Caco-2 (cell line): ENCODE measurements at places on chromosomes 3 and 15.

DNA sequence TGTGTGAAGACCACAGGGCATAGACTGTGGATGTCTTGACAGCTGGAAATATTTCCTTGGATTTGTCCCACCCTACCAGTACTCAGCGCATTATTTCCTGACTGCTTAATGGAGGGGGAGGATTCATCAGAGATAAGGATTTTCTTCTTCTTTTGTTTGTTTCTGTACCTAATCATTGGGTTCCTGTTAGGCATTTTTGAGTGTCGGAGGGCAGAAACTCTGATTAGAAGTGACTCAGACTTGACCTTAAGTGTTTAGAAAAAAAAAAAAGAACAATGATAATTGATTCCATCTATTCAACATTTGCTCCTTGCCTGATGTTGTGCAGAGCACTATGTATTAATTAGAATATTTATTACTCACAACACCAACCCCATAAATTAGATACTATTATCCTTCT is 78.5 kb upstream of the SYNPR start:
- H3K36me3 ChIP-seq = no peaks in the 10 kb centered on the region
- no peaks in the 10 kb centered on the region for H3K27me3 ChIP-seq
- no peak overlapping the region for H3K4me3 ChIP-seq
- H3K27ac ChIP-seq = no peak overlapping the region

DNA sequence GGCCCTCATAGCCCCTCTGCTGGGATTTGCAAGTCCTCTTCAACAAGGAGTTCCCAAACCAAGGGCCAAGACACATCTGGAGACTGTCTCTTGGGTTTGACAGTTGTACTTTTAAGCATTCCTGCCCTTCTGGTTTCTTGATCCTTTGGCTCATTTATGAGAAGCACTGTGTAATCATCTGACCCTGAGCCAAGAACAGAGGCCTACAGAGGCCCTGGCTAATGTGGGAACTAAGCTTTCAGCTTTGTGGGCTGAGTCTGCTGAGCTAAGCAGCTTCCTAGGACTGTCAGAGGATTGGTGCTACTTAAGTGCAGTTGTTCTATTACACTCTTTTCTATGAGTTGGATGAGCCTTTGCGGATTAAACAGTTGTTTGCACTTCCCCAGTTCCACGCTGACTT is 178.3 kb downstream of the KBTBD8 start:
- no peaks in the 10 kb centered on the region for H3K27me3 ChIP-seq
- H3K27ac ChIP-seq = no peak overlapping the region
- H3K4me1 ChIP-seq = no peaks in the 10 kb centered on the region
- no peak overlapping the region for H3K4me3 ChIP-seq
- no peaks in the 10 kb centered on the region for H3K36me3 ChIP-seq
- no peak for DNase-seq

DNA sequence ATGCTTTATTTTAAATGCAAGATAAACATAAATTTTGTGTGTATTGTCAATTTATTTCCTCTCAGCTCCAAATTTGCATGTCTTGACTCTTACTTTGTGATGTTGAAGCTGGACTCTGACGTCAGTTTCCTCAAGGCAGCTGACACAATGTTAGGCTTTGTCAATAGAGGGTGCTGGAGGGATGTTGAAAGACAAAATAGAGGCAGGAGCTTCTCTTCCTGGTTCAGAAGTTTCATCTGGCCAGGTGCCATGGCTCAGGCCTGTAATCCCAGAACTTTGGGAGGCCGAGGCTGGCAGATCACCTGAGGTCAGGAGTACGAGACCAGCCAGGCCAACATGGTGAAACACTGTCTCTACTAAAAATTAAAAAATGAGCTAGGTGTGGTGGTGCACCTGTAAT is 408.6 kb downstream of the GBE1 start:
- H3K27me3 ChIP-seq = no peaks in the 10 kb centered on the region
- no peak overlapping the region for H3K27ac ChIP-seq
- no peaks in the 10 kb centered on the region for H3K36me3 ChIP-seq
- H3K4me1 ChIP-seq = no peaks in the 10 kb centered on the region
- no peak overlapping the region for H3K4me3 ChIP-seq
- DNase-seq = peak; percentile 32

DNA sequence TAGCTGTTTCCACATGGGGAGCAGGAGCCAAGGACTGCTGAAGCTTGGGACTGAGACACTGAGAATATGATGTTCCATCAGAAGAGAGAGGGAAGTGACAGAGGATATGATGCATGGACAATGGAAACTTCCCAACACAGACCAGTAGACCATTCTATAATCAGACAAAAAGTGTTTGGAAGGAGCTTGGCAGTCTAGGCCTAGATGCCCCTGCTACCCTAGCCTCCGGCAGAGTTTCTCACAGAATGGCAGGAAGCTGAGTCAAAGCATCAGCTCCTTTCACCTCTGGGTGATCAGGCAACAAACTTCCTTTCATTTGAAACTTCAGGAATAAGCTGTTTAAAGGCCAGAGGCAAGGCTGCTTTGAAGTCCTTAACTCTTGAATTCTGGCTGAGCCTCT is 222.0 kb downstream of the NEK10 start:
- H3K36me3 ChIP-seq = no peaks in the 10 kb centered on the region
- H3K27ac ChIP-seq = no peak overlapping the region
- no peak for DNase-seq
- no peaks in the 10 kb centered on the region for H3K4me1 ChIP-seq

- peak; percentile 16 for DNase-seq
- no peak overlapping the region for H3K27ac ChIP-seq
- no peak overlapping the region for H3K4me3 ChIP-seq
- H3K27me3 ChIP-seq = no peaks in the 10 kb centered on the region; the same call in 1 of the 2 replicates
- H3K4me1 ChIP-seq = no peaks in the 10 kb centered on the region
Observed at GRCh38 chr3:168467115-168467714, 371.5 kb upstream of the GOLIM4 start.

DNA sequence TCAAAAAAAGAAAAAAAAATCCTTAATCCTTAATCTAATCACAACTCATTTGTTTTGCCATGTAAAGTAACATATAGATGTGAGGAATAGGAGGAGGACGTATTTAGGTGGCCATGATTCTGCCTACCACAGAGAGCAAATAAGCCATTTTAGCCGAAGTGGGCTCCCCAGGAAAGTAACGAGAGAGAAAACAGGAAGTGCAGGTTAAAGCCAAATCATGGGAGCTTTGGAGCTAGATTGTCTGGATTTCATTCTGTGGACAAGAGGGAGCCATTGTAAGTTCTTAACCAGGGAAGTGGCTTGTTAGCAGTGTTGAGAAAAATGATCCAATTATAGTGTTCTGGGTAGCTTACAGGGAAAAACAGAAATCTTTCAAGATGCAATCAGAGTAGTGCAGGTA is 9.4 kb downstream of the TMOD2 start:
- no peaks in the 10 kb centered on the region for H3K36me3 ChIP-seq
- H3K4me1 ChIP-seq = no peaks in the 10 kb centered on the region
- no peak for DNase-seq
- no peaks in the 10 kb centered on the region for H3K27me3 ChIP-seq
- H3K4me3 ChIP-seq = no peak overlapping the region

DNA sequence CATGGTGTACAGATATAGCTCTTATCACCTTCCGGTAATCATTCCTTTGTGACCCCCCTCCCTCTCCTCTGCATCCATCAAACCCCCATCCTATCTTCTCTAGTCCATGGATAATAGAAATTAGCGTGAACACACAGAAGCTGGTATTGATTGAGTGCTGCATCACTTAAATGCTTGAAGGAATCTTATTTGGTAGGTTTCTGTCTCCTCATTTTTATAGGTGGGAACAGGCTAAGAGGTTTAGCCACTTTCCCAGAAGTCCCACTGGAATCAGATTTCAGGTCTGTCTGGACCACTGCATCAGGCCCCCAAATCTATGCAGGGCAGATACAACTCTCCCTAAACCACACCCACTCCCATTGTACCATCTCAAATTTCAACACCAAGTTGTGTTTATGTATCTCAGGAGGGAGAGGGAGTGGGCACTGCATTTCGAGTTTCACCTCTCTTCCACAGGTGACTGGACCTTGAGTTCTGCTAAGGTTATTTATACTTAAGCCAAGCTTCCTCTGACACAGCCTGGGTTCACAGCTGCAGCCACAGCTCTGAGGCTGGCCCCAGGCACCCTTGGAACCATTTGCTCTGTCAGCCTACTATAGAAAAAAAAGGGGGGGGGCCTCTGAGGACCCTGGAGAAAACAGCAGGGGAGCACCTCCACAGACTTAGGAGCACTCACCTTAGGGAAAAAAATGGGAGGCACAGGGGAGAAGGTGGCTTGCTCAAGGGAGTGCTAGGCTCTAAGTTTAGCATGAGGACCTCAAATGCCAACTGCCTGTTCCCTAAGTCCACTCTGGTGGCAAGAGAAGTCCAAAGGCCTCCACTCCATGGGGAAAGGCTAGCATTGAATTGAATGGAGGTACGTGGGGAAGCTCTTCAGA is 2.1 kb upstream of the NMB start:
- no peak for DNase-seq
- no peaks in the 10 kb centered on the region for H3K27me3 ChIP-seq
- H3K27ac ChIP-seq = no peak overlapping the region
- H3K4me3 ChIP-seq = no peak overlapping the region
- no peaks in the 10 kb centered on the region for H3K36me3 ChIP-seq

DNA sequence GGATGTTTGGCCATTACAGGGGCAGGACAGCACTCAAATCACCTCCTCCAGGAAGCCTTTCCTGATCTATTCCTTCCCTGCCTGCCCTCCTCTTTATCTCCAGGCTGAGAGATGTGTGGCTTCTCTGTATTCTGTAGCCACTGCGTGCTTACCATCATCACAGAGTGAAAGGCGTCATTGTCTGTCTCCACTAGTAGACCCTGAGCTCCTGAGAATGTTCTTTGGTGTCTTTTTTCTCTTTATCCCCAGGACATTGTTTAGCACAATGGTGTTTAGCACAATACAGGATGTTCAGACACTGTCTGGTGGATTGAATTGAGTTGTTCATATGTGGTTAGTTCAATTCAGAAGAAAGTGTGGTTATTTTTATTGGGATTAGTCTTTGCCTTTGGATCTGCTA is 26.2 kb upstream of the LARS2 start:
- no peaks in the 10 kb centered on the region for H3K36me3 ChIP-seq
- no peaks in the 10 kb centered on the region for H3K27me3 ChIP-seq
- H3K4me1 ChIP-seq = no peaks in the 10 kb centered on the region
- H3K27ac ChIP-seq = no peak overlapping the region
- no peak overlapping the region for H3K4me3 ChIP-seq

GRCh38 chr3:63429905-63430304 is 151.8 kb downstream of the SYNPR start:
- DNase-seq = no peak
- H3K4me3 ChIP-seq = no peak overlapping the region
- H3K27ac ChIP-seq = no peak overlapping the region
